Aorta (tissue), 5 donors: ENCODE measurements at places on chromosomes 13 and 19. TPM values are rescaled to one million over a fixed set of nuclear protein-coding genes. Genes with fewer than 3 reads are reported as not detected.

- peak; percentile 88 for DNase-seq
Observed at GRCh38 chr19:50046649-50047503, 21.1 kb downstream of the ZNF473 start.

- peak; percentile 85 for DNase-seq
Observed at GRCh38 chr19:14089662-14090508, 666 bp downstream of the SAMD1 start.

DNA sequence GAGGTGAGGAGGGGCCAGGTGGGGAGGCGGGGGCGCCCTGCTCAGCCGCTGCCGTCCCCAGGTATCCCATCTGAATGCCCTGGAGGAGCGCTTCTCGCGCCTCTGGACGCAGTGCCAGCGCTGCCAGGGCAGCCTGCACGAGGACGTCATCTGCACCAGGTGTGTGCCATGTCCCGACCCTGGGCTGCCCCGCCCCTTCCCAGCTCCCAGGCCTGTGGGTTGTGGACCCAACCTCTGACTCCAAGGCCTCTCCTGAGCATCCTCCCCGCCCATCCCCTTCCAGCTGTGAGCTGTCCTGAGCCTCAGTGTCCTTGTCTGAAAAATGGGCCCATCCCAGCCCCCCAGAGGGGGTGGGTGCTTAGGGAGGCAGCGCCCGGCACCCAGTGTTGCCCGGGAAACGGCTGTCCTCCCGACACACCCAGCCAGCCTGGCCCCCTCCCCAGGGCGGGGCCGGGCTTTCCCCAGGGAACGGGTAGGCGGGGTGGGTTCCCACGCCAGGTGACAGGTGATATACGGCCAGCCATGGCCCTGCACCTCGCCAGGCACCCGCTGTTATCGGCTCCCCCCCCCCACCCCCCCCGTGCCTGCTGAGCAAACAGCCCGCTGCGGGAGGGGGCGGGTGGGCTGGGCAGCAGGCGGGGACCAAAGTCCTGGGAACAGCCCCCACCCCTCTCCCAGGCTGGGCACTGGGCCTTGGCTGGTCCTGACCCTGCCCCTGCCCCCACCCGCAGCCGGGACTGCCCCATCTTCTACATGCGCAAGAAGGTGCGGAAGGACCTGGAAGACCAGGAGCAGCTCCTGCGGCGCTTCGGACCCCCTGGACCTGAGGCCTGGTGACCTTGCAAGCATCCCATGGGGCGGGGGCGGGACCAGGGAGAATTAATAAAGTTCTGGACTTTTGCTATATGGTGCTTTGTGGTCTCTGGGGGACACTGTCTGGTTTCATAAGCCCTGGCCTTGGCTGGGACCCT, 1.3 kb upstream of the SPIB start:
- DNase-seq: no peak

CERS1 gene
- total RNA-seq: 0.49 TPM

ZNF428 gene
- 34.6 TPM for total RNA-seq
